Heart left ventricle (tissue), 16 donors: ENCODE measurements at places on chromosomes 7 and 10. TPM values are rescaled to one million over a fixed set of nuclear protein-coding genes. Genes with fewer than 3 reads are reported as not detected.

Gene HSPA14
- 11.1 TPM for total RNA-seq

Gene C1QL3
- total RNA-seq, result not detected

- peaks cover 8% of the 10 kb centered on the region for H3K36me3 ChIP-seq
- no peaks in the 10 kb centered on the region for H3K4me1 ChIP-seq
- peak; percentile 47 for DNase-seq
These were observed 28.6 kb downstream of the PDSS1 start for GRCh38 chr10:26725837-26726727.

GRCh38 chr7:151781161-151781845 lies 95.6 kb downstream of the PRKAG2 start:
- peaks cover 8% of the 10 kb centered on the region for H3K4me1 ChIP-seq
- H3K36me3 ChIP-seq, result no peaks in the 10 kb centered on the region

DNA sequence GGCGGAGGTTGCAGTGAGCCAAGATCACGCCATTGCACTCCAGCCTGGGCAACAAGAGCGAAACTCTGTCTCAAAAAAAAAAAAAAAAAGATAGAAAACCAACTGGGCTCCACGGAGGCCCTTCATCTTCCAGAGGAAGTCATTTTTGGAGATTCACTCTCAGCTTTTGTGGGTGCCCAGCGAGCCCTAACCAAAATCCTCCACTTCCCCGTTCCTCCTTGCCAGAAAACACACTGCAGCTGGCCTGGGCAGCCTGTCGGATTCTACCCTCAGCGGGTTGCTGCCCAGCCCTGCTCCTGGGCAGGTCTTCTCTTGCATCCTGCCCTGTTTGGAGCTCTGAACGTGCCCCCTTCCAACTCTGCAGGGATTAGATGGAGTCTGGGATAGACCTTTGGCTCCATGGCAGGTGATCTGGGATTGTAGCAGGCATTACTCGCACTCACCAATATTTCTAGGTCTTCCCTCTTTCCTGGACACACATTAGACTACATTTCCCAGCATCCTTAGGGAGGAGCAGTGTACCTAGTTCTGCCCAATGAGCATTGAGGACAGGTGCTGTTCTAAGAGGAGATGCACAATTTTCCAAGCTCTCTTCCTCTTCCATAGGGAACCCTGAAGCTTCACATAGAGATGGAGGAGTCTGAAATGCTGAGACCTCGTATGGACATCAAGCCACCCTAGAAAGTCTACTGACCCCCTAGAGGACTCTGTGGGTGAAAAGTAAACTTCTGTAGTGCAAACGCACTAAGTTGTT lies 4.6 kb downstream of the GRID2IP start:
- DNase-seq, result no peak
- H3K4me3 ChIP-seq, result no peak overlapping the region
- H3K27me3 ChIP-seq, result peaks cover 3% of the 10 kb centered on the region
- no peak overlapping the region for H3K27ac ChIP-seq
